ENCODE measurements at places on chromosomes 2 and 18.

DNA sequence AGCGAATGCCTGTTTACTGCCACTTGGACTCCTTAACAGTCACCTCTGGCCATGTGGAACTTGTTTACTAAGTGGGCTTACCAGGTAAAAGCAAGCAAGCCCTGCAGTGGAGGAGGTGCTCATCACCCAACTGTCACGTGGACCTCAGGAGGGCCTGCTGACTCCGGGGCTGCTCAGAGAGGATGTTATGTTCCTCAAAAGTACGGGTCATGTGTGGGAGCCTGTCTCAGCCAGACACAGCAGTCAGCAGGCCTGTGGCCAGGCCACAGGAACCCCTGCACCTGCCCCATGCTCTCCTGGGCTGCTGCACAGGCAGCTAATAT is 36.2 kb downstream of the AMER3 start:
- DNase-seq: no peak
- no peak overlapping the region for H3K4me3 ChIP-seq
- H3K36me3 ChIP-seq: peaks cover 3% of the 10 kb centered on the region
- no peak overlapping the region for H3K27ac ChIP-seq
- peaks cover 42% of the 10 kb centered on the region for H3K27me3 ChIP-seq
- no peaks in the 10 kb centered on the region for H3K4me1 ChIP-seq

DNA sequence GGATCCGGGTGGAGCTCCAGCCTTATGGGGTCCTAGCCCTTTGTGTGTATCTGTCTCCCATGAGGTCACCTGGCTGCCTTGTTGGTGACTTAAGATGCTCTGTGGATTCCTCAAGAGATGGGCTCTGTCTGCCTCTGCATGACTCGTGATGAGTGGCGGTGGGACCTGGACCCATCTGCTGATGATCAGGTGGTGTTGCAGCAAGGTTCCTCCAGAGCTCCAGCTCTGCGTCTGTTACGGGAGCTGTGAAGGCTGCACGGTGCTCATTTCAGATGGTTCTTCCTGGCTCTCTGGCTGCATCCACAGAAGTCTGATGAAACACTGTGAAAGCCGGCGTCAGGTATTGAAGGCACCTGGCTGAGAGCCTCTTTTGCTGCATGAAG is 2.4 kb downstream of the AGAP1 start:
- peaks cover 6% of the 10 kb centered on the region for H3K36me3 ChIP-seq
- H3K4me1 ChIP-seq: peaks cover 9% of the 10 kb centered on the region
- H3K27ac ChIP-seq: no peak overlapping the region
- H3K4me3 ChIP-seq: peak overlapping the region; percentile 64

DNA sequence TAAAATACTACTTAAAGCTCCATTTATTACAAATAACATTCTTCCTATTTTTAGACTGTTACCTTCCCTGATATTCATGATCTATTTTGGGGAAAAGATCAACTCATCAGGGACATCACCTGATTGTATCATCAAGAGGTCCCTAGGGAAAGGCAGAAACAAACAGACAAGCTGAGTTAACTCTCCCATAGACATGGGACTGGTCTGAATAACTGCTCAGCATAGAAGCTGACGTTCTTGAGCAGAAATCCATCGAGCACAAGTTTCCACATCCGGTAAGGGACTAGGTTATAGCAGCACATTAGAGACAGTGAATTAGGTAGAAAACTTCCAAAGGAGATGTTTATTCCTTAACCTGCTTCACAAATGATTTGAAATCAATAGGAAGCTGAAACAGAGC is 1100.4 kb upstream of the SLC39A10 start:
- H3K36me3 ChIP-seq: no peaks in the 10 kb centered on the region
- no peak overlapping the region for H3K27ac ChIP-seq
- no peaks in the 10 kb centered on the region for H3K27me3 ChIP-seq
- no peak for DNase-seq
- no peaks in the 10 kb centered on the region for H3K4me1 ChIP-seq

DNA sequence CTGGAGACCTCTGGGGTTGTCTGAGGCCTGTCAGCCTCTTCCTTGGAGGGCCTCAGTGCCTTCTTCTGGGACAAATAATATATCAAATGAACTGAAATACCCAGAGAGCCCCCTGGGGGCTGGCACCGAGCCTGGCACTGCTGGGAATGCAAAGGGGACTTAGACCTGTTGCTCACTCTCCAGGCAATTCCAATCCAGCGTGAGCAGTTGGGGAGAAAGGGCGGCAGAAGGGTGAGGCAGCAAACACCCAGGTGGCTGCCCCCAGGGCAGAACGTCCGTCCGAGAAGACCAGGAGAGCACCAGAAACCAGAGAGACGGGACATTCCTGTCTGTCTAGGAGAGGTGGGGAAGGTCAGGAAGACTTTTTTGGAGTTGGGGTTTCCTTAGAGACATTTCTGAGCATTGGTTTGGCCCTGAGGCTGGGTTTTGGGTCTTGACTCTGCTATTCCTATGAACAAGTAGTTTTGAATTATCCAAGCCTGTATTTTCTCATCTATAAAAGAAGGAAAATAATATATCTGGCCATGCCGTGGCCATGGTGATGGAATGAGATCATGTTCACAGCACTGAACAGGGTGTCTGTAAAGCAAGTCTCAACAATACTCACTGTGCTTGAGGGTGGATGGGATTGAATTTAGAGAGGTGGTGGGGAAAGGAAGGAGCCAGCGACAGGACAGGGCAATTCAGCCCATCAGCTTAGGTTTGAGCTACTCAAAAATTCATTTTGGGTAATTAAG is 44.3 kb upstream of the ZBTB7C start:
- H3K27me3 ChIP-seq: peaks cover 24% of the 10 kb centered on the region
- H3K4me1 ChIP-seq: peaks cover 28% of the 10 kb centered on the region
- no peak overlapping the region for H3K27ac ChIP-seq

DNA sequence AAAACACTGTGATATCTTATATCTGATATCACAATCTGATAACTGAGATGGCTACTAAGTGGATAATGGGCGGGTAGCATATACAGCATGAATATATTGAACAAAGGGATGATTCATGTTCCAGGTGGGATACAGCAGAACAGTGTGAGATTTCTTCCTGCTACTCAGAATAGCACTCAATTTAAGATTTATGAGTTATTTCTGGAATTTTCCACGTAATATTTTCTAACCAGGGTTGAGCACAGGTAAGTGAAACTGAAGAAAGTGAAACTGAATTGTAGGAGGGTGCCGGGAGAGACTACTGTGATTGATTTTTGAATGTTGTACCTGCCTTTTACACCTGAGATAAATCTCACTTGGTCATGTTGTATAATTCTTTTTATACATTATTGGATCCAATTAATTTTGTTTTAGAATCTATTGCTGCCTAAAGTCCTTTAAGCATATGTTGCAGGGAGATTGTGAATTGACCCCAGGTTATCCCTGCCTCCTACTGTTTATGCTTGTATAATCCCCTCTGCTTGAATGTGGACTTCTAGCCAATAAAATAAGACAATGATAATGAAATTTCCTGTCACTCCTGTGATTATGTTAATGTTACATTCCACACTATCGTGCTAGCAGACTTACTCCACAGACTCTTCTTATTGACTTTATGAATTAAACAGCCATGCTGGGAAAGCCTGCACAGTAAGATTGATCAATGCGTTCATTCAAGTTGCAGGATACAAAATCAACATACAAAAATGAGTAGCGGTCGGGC is 67.6 kb upstream of the RBBP8 start:
- no peak overlapping the region for H3K27ac ChIP-seq
- H3K4me3 ChIP-seq: no peak overlapping the region
- peaks cover 54% of the 10 kb centered on the region for H3K27me3 ChIP-seq
- DNase-seq: no peak

GRCh38 chr2:151490276-151490675 is 80.6 kb downstream of the RIF1 start:
- H3K27me3 ChIP-seq: no peaks in the 10 kb centered on the region
- no peaks in the 10 kb centered on the region for H3K4me1 ChIP-seq
- H3K36me3 ChIP-seq: peaks cover 4% of the 10 kb centered on the region
- H3K27ac ChIP-seq: no peak overlapping the region
- DNase-seq: no peak

- no peak for DNase-seq
- H3K36me3 ChIP-seq: no peaks in the 10 kb centered on the region
- H3K27me3 ChIP-seq: peaks cover 53% of the 10 kb centered on the region
- peaks cover 7% of the 10 kb centered on the region for H3K4me1 ChIP-seq
Measured at GRCh38 chr18:48529796-48530195, 9.0 kb upstream of the CTIF start.

GRCh38 chr2:236608710-236609109 is 39.1 kb downstream of the ACKR3 start:
- H3K4me1 ChIP-seq: peaks cover 12% of the 10 kb centered on the region
- no peak overlapping the region for H3K27ac ChIP-seq
- H3K27me3 ChIP-seq: peaks cover 62% of the 10 kb centered on the region
- H3K4me3 ChIP-seq: no peak overlapping the region
- peaks cover 8% of the 10 kb centered on the region for H3K36me3 ChIP-seq

DNA sequence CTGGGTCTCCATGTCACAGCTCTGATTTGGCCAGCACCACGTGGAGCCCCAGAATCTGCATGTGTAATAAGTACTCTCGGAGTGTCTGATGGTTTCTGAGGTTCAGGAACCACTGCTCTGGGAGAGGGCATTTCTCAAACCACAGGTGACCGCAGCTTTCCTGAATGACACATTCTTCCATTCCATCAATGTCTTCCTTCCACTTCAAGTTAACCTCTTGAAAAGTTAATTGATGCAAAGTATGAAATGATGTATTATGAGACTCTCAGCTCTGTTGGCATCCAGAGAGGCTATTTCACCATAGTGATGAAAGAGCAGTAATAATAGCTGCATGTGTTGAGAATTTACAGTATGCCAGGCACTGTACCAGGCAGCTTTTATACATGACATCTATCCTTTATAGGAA is 61.3 kb upstream of the CRIM1 start:
- H3K27me3 ChIP-seq: peaks cover 6% of the 10 kb centered on the region
- no peaks in the 10 kb centered on the region for H3K36me3 ChIP-seq
- no peak overlapping the region for H3K4me3 ChIP-seq
- no peak overlapping the region for H3K27ac ChIP-seq
- DNase-seq: no peak

GRCh38 chr2:10977003-10977402 is 65.3 kb downstream of the KCNF1 start:
- no peak overlapping the region for H3K27ac ChIP-seq
- no peaks in the 10 kb centered on the region for H3K36me3 ChIP-seq
- H3K4me1 ChIP-seq: peaks cover 6% of the 10 kb centered on the region
- H3K4me3 ChIP-seq: no peak overlapping the region
- no peak for DNase-seq

DNA sequence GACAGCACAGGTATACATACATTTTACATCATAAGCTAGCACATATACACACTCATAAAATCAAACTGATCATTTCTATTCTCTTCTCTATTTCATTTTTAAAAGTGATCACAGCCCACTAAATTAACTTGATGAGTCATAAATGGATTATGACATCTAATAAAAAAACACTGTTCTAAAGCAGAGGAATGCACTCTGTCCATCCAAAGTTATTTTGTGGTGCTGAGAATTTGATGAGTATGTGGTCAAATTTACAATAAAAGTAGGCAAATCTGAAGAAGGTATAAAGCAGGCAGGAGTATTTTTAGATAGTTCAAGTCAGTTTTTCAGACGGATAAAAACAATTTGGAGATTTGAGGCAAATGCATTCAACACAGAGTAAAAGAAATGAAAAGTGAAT is 104.4 kb downstream of the NOL4 start:
- H3K27ac ChIP-seq: no peak overlapping the region
- DNase-seq: no peak
- H3K4me3 ChIP-seq: no peak overlapping the region
- H3K27me3 ChIP-seq: no peaks in the 10 kb centered on the region
- H3K36me3 ChIP-seq: no peaks in the 10 kb centered on the region
- no peaks in the 10 kb centered on the region for H3K4me1 ChIP-seq

GRCh38 chr18:3283253-3283863 is 21.4 kb downstream of the MYL12B start:
- H3K27me3 ChIP-seq: peaks cover 11% of the 10 kb centered on the region
- H3K27ac ChIP-seq: no peak overlapping the region
- peaks cover 11% of the 10 kb centered on the region for H3K4me1 ChIP-seq
- H3K36me3 ChIP-seq: no peaks in the 10 kb centered on the region
- no peak for DNase-seq

GRCh38 chr2:105546628-105546974 is 147.8 kb upstream of the FHL2 start:
- H3K4me3 ChIP-seq: peak overlapping the region; percentile 70
- H3K27ac ChIP-seq: peak overlapping the region; percentile 65
- no peak for DNase-seq

GRCh38 chr2:64876137-64876647 is 113.0 kb upstream of the SLC1A4 start:
- H3K4me3 ChIP-seq: no peak overlapping the region
- no peak for DNase-seq
- no peaks in the 10 kb centered on the region for H3K36me3 ChIP-seq
- H3K27me3 ChIP-seq: peaks cover 29% of the 10 kb centered on the region

GRCh38 chr18:63646936-63647335 is 2.9 kb upstream of the SERPINB4 start:
- H3K4me1 ChIP-seq: no peaks in the 10 kb centered on the region
- H3K36me3 ChIP-seq: no peaks in the 10 kb centered on the region
- H3K27ac ChIP-seq: no peak overlapping the region
- no peak for DNase-seq

DNA sequence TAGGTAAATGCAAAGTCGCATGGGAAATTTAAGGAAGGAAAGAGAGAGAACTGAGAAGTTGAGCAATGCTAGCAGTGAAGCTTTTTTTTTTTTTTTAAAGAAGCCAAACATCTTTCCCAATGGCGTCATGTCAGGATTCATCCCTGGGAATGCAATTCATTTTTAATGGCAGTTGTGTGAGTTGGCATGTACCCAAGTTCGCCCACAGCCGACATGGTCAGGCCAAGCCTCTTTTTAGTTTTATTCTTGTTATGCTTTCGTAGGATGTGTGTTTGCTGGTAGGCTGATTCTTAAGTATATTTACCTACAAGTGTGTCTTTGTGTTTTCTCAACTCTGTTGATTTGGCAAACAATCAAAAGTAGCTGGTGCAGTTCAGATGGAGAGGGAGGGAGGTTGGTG is 127.6 kb upstream of the ITGA6 start:
- DNase-seq: no peak
- H3K36me3 ChIP-seq: no peaks in the 10 kb centered on the region
- H3K27ac ChIP-seq: no peak overlapping the region
- peaks cover 62% of the 10 kb centered on the region for H3K27me3 ChIP-seq
- H3K4me3 ChIP-seq: no peak overlapping the region

- no peak for DNase-seq
- H3K27me3 ChIP-seq: no peaks in the 10 kb centered on the region
- no peaks in the 10 kb centered on the region for H3K36me3 ChIP-seq
- no peak overlapping the region for H3K4me3 ChIP-seq
- no peak overlapping the region for H3K27ac ChIP-seq
- no peaks in the 10 kb centered on the region for H3K4me1 ChIP-seq
Measured at GRCh38 chr18:7980656-7981055, 413.5 kb downstream of the PTPRM start.

- no peaks in the 10 kb centered on the region for H3K4me1 ChIP-seq
- no peak overlapping the region for H3K4me3 ChIP-seq
- DNase-seq: no peak
- no peaks in the 10 kb centered on the region for H3K36me3 ChIP-seq
- H3K27ac ChIP-seq: no peak overlapping the region
- H3K27me3 ChIP-seq: peaks cover 45% of the 10 kb centered on the region
Measured at GRCh38 chr18:21443776-21444464, 156.6 kb downstream of the ESCO1 start.

All from T-helper 17 cell (primary cell).